ENCODE measurements at places on chromosomes 2 and 18.

DNA sequence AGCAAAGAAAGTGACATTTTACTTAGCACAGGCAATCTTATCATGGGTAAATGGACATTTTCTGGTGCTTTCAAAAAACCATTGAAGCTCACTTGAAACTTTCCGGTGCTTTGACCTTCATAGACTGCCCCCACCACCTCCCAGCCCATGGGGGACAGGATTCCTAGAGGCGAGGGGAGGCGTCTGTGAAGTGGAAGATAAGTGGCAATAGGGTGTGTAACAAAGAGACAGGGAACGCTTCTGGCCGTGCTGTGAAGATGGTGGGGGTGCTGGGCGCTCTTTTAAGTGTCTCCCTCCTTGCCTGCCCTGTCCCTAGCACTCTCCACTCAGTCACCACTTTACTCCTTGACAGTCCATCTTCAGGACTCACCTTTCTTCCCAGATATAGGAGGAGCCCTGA lies 23.4 kb upstream of the GMPPA start:
- no peak for DNase-seq

- no peak for DNase-seq
These were observed 286.7 kb upstream of the LRRTM1 start for GRCh38 chr2:80591233-80591632.

- no peak for DNase-seq
These were observed 13.9 kb upstream of the MBOAT2 start for GRCh38 chr2:9017411-9017810.

GRCh38 chr2:201797175-201797840 lies 9.0 kb upstream of the CDK15 start:
- no peak for DNase-seq

GRCh38 chr2:31380243-31380642 lies 34.3 kb downstream of the XDH start:
- no peak for DNase-seq

GRCh38 chr2:127660291-127660578 lies 14.3 kb downstream of the GPR17 start:
- no peak for DNase-seq

DNA sequence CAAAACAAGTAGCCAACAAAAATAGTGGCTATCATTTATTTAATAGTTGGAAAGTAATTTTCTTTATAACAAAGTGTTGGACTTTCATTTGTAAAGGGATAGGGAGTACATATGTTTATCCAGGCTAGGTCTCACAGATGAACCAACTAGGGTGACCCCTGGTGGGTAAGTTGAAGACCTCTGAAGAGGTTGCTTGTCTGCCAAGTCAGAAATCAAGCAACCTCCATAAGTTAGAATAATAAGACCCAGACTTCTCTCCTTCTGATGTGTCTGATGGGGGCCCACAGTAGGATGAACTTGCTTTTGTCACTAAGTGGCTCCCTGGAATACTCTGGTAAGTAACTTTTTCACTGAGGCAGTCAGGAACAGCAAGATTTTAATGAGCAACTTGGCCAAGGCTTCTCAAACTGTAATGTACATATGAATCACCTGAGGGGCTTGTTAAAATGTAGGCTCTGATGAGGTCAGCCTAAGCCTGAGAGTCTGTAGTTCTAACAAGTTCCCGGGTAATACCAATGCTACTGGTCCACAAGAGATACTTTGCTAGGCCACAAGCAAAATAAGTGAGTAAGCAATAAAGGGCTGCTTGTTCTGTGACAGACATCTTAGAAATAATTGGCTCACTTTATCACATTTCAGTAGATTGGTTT lies 319.6 kb downstream of the PIK3C3 start:
- DNase-seq: no peak

GRCh38 chr2:77602771-77603170 lies 80.6 kb upstream of the LRRTM4 start:
- DNase-seq: no peak

DNA sequence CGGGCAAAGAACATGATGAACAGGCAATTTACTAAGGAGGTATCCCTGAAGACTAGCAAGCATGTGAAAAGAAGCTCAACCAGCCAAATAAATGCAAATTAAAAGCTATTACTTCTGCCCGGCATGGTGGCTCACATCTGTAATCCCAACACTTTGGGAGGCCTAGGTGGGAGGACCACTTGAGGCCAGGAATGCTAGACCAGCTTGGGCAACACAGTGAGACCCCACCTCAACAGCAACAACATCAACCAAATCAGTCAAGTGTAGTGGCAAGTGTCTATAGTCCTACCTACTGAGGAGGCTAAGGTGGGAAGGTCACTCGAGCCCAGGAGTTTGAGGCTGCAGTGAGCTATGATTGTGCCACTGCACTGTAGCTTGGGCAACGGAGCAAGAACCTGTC lies 139.1 kb downstream of the MEP1B start:
- DNase-seq: no peak

DNA sequence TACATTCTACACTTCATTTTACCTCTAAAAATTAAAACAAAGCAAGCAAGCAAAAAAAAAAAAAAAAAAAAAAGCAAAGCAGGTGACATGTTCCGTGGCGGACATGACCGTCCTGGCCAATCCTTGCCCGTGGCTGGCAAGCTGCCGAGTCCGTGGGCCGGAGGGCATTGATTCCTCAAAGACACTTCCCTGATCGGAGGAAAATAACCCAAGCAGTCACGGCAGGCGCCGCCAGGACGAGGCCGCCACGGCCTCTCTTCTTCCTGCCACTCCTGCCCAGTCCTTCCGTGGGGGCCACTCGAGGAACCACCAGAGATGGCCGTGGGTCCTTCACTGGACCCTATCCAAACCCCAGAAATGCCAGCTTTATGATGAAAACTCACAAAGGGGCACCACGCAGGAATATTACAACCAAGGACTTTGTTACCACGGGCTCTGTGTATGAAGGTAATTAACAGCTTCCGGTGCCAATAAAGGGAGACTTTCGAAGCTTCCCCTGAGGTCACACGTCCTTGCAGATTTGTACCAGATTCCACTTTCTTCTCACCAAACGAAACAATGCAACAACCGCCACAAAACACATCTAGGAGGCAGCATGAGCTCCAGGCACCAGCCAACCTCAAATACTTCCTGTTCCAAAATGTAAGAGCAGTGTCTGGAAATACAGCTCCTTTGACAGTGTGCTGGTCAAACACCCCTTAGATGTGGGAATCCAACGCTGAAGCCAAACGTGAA lies 170.3 kb downstream of the HDAC4 start:
- no peak for DNase-seq

DNA sequence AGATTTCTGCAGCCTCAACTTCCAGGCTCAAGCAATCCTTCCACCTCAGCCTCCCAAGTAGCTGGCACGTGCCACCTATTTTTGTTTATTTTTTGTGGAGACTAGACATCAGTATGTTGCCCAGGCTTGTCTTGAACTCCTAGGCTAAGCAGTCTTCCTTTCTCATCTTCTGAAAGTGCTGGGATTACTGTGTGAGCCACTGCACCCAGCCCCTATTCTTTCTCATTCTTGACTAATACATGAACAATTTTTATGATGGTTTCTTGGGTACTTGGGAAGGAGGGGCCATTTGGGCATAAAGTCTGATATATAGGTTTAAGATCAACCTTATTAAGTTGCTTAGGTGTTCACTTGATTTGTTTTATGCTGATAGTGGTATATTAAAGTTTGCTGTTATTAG lies 26.2 kb downstream of the EPC2 start:
- DNase-seq: no peak

Measured in activated CD4-positive, alpha-beta T cell treated with anti-CD3 and anti-CD28 coated beads for 1 hour (primary cell).